AG10803 (cell line): ENCODE measurements at places on chromosomes 12 and 14.
A peak's percentile ranks its signal among the peaks of the same experiment; 100 is the strongest.

- DNase-seq = no peak
Measured at GRCh38 chr14:44700184-44700583, 193.1 kb upstream of the FSCB start.

DNA sequence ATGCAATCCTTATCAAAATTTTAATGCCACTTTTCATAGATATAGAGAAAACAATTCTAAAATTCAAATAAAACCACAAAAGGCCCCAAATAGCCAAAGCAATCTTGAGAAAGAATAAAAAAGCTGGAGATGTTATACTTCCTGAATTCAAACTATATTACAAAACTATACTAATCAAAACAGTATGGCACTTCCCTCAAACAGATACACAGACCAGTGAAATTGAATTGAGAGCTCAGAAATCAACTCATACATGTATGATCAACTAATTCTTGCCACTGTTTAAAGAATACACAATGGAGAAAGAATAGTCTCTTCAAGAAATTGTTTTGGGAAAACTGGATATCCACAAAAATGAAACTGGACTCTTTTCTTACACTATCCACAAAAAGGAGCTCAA, 55.4 kb downstream of the FOXG1 start:
- DNase-seq = no peak

DNA sequence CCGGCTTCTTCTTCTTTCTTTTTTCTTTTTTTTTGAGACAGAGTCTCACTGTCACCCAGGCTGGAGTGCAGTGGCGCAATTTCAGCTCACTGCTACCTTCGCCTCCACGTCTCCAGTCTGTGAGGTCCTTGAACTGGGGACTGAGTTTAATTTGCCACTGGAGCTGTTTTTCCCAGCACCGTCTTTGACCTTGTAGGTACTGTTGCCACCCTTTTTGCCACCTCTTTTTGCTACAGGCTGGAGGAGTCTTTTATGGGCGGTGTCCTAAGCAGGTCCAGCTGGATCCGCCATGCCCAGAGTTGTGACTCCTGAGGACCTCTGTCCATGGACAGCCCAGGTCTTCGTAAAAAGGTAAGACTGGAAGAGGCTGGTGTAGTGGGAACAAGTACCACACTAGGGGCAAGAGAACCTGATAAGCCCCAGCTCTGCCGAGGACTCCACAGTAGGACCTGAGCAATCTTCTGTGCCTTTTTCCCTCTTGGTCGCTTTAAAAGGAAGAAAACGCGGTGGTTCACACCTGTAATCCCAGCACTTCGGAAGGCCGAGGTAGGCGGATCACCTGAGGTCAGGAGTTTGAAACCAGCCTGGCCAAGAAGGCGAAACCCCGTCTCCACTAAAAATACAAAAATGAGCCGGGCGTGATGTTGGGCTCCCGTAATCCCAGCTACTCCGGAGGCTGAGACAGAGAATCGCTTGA, 946 bp downstream of the RNU4-2 start:
- DNase-seq = peak; percentile 18

GRCh38 chr14:61839507-61839906, 77.3 kb downstream of the SNAPC1 start:
- peak; percentile 52 for DNase-seq

- no peak for DNase-seq
Measured at GRCh38 chr14:65366802-65367565, 45.5 kb upstream of the FUT8 start.
